Bronchial epithelial cell (primary cell): ENCODE measurements at places on chromosomes 4 and X. TPM values are rescaled to one million over a fixed set of nuclear protein-coding genes. Genes with fewer than 3 reads are reported as not detected.

- no peak for DNase-seq
These were observed 45.4 kb downstream of the EDNRA start for GRCh38 chr4:147526272-147526654.

TLR2 gene
- 1.3 and 2.6 TPM in 2 replicates for total RNA-seq

- DNase-seq = no peak
These were observed 3.1 kb downstream of the MAMLD1 start for GRCh38 chrX:150365990-150366911.

DNA sequence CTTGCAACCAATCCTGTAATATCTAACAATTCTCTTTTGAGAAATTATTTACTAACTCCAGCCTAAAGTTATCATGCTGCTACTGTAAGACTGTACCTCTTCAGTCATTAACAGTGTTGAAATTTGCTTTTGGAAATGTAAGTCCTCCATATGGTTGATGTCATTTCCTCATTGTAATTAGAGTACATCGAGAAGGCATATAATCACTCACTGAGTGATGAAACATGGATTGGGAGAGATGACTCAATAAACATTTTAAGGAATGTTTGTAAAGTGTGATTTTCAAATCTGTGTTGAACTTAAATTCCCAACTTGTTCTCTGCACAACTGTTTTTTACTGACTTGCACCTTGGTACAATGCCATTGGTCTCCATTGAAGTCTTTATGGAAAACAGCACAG, 61.2 kb downstream of the HMGB2 start:
- peak; percentile 85 for DNase-seq

- no peak for DNase-seq
These were observed 436.2 kb downstream of the SPOCK3 start for GRCh38 chr4:166798126-166798525.

- peak; percentile 60 for DNase-seq
These were observed 156.1 kb downstream of the STPG2 start for GRCh38 chr4:97987019-97987648.

- no peak for DNase-seq
These were observed 140.5 kb upstream of the ADAMTS3 start for GRCh38 chr4:72709475-72709874.

- peak; percentile 50 for DNase-seq
These were observed 595 bp downstream of the MBNL3 start for GRCh38 chrX:132488180-132488705.

GRCh38 chrX:100830143-100830542, 10.0 kb downstream of the CSTF2 start:
- no peak for DNase-seq

CENPE gene
- 1.3 and 6.3 TPM in 2 replicates for total RNA-seq

MAPK10 gene
- 3.4 and 5.4 TPM in 2 replicates for total RNA-seq

RAPGEF2 gene
- total RNA-seq = 34.4 and 37.6 TPM in 2 replicates

STPG2 gene
- total RNA-seq = 0.13 TPM in 1 of 2 replicates, not detected in the other
